ENCODE measurements at places on chromosomes 5 and 9.

GRCh38 chr9:30519756-30520155, 1864.7 kb upstream of the ACO1 start:
- DNase-seq: no peak

DNA sequence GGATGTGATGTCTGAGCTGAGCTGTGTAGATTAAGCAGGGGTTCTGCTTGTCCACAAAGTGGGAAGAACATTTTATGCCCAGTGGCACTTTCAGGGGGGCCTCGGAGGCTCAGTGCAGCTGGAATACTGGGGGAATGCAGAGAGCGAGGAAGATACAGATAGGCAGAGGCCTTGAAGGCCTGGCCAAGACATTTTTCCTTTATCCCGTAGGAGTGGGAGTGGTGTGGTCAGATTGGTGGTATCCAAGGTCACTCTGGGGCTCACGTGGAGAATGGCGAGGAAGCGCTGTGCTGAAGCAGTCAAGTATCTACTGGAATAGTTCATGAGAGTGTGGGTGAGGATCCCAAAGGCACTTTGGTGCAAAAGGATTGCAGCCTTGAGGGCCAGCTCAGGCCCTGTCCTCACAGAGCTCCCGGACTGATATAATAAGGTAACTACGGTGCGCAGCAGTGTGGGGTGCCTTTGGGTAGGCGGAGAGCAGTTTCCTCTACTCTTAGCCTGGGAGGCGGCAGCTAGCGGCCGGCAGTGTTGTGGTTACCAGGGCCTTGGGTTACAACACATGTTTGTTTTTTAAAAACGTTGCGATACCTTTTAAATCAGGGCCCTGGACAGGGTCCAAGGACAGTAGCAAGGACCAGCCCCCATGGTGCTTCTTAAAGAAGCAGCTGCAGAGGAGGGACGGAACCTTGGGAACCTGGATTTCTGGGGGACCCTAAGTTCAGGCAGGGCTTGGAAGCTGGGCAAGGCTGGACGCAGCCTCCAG, 10.8 kb upstream of the CCDC69 start:
- DNase-seq: no peak

GRCh38 chr5:118451697-118452247, 536.6 kb downstream of the DTWD2 start:
- DNase-seq: no peak

DNA sequence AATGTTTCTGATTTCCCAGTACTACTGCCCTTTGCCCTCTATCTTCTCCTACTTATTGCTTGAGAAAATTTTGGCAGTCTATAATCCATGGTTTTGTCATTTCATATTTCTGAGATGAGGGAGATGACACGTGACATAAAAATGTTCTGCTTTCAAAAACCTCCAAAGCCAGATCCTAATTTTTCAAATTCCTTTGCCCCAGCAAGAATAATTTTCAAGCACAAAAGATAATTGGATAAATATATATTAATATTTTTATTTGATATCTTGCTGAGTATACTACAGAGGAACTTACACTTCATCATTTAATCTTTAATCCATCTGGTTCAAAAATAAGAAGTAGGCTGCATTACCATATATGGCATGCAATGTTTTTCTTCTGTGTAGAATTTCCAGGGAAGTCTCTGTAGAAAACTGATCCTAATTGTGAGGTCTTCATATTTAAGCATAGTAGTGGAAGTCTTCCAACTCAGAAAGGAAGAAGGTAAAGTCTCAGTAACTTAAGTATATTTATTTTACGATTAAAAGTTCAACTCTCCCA, 1738.8 kb downstream of the EFNA5 start:
- no peak for DNase-seq

- DNase-seq: peak; percentile 36
Observed at GRCh38 chr5:159156426-159157238, 52.7 kb downstream of the RNF145 start.
